ENCODE measurements at places on chromosomes 1 and 21.

- no peak for DNase-seq
Measured at GRCh38 chr1:180081474-180081873, 73.2 kb upstream of the QSOX1 start.

DNA sequence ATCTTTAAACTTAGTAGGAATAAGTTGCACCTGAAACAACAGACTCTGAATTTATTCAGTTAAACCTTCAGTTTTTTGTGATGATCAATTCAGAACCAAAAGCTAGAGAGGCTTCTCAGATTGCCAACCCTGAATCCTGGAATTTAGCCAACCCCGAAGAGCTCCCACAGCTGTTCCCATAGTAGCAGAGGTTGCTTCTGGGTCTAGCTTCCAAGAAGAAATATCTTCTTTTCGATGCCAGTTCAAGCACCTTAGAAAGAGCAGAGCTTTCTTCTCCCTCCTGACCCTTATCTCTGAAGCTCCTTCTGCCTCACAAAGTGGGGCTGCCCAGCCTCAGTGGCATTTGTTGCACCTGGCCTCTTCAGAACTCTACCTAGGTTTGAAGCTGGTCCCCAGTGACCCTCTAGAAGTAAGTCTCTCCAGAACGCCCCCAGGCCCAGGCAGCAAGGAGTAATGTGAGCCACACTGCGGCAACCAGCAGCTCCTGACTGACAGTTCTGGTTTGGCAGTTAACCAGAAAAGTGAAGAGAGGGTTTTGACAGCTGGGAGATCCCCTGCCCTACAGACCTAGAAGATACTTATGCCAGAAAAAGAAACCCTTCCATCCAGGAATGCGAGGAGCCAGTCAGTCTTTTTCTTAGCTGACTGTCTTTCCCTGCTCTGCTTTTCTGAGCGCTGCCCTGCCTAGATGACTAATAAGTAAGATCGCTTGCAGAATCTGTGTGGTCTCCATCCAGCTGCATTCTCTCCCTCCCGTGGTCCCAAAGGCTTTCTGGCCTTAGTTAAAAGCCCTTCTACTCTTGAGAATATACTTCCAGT lies 165.9 kb downstream of the ADGRL4 start:
- no peak for DNase-seq

GRCh38 chr1:61501971-61502916 lies 222.7 kb downstream of the TM2D1 start:
- DNase-seq: no peak

DNA sequence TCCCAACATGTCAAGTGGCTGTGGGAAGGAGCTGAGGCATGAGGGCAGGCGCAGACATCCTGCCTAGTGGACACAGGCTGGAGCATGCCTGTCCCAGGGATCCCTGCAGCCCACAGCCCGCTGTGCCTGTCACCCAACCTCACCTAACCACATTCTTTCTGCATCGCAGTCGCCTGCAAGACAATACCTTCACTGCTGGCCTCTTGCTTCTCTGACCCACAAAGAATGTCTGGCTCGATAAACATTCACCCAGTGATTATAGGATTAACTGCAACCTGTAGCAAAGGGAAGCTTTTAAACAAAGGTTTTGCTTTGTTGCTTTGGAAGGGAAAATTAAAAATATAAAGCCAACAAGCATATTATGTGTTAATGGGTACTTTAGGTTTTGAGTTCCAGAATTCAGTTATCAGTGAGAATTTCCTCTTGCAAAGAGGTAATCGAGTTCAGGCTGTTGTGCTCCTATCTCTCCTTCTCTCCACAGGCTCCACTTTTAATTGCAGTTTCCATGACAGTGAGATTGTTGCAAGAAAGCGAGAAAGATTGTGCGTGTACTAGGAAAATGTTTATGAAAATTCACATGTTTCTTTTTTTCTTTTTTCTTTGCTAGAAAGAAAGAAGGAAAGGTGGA lies 40.0 kb upstream of the ZNF648 start:
- DNase-seq: no peak

DNA sequence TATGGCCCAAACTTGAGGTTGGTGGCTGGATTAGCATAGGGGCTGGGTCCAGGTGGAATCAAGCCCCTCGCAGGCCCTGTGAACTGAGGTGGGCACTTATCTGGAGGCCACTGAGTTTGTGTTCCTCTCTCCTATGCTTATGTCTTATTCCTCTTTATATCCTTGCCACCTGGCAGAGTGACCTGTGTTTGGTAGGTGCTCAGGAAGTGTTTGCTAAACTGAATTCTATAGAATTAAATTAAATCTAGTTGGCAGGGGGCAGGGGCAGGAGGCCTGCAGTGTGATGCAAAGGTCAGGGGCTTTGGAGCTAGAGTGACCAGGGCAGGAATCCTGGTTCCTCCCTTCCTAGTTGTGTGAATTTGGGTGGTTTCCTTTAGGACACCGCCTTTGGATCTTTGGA lies 1.1 kb upstream of the TMEM9 start:
- no peak for DNase-seq

DNA sequence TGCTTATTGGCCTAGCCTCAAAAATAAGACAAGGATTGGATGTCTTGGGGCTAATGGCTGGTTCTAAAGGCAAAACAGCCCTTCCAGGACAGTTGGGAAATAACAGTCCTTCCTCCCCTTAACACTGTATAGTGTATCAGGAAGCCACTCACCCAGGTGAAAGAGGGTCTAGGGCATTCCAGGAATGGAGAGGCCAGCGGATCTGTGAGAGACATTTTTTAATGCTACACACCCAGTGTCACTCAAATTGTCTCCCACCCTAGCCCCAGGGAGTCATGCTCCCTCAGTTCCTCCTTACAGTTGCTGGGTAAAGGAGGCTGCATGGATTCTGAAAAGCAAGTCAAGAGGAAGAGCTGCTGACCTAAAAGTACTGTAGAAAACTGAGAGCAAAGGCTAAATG lies 24.1 kb upstream of the EXO1 start:
- DNase-seq: no peak

- no peak for DNase-seq
Measured at GRCh38 chr1:206511362-206512057, 4.2 kb downstream of the RASSF5 start.

DNA sequence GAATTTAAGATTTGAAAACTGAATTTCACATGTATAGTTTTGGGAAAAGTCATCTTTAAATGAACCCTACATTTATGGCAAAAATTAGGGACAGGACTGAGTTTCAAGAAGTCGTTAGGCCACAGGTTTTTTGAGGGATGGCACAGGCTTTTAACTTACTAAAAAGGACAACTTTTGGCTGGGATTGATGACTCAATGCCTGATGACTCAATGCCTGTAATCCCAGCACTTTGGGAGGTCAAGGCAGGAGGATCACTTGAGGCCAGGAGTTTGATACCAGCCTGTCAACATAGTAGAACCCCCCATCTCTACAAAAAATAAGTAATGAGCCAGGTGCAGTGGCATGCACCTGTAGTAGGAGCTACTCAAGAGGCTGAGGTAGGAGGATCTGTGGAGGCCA lies 15.9 kb downstream of the UCK2 start:
- DNase-seq: no peak

GRCh38 chr1:73701826-73702225 lies 496.1 kb downstream of the LRRIQ3 start:
- DNase-seq: no peak
